AG08396 (cell line): ENCODE measurements at places on chromosomes 5 and 9.

DNA sequence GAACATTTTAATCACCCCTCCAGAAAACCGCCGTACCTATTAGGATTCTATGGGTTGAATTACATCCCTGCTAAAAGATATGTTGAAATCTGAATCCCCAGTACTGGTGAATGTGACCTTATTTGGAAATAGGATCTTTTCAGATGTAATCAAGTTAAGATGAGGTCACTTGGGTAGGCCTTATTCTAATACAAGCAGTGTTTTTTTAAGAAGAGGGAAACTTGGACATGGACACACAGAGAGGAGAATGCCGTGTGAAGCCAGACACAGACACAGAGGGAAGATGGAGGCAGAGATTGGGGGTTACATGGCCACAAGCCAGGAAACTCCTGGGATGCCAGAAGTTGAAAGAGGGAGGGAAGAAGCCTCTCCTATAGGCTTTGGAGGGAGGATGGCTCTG, 183.5 kb downstream of the GNA14 start:
- DNase-seq, result no peak

GRCh38 chr5:119273391-119273839, 82.4 kb upstream of the TNFAIP8 start:
- DNase-seq, result no peak

- DNase-seq, result peak; percentile 85
Observed at GRCh38 chr5:177491429-177491945, 5.9 kb downstream of the PDLIM7 start.

DNA sequence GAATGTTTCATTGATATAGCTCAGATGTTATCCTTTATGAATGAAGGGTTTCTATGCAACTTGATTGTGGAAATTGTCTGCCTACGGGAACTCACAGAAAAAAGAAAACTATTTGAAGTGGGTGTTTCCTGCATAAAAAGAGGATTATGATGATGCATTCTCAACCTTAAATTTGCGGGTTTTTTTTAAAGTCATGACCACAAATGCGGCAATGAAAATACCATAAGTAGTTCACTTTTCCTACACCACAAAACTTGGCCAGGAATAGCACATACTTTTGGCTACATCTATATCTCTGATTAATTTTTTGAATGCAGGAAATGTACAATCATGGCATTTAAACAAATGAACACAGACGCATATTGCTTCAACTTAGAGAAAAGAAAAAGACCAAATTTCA, 754.7 kb downstream of the DTWD2 start:
- DNase-seq, result no peak

DNA sequence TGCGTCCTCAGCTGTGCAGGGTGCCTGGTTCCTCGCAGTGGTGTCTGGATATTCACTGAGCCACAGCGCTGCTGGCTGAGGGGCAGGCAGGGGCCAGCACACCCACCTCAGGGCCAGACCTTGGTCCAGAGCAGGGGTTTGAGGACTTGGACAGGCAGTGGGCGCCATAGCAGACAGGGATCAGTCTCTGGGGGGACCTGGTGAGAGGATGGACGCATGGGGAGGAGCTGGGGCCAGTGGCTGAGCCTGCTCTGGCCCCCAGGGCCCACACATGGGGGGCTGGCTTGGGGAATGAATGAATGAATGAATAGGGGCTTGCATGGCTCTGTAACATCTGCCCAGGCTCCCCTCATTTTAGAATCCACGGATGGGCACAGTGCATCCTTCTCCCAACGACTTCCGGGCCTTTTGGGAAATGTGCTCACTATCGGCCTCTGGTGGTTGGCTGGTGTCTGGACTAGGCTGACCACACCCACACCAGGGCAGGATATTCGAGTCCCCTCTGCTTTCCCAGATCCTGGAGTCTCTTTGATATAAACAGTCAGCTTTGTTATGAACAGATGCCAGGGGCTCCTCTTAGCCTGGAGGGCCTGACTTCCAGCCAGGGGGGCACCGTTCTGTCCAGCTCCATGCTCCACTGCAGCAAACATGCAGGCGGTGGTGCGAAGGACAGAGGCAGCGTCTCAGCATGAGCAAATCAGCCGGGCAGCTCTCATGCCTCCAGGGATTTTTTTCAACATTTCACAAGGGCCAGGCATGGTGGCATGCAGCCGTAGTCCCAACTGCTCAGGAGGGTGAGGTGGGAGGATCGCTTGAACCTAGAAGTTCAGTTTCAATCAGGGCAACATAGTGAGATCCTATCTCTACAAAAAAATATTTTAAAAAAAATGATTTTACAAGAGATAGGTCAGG, 62.6 kb downstream of the NEK6 start:
- peak; percentile 91 for DNase-seq

DNA sequence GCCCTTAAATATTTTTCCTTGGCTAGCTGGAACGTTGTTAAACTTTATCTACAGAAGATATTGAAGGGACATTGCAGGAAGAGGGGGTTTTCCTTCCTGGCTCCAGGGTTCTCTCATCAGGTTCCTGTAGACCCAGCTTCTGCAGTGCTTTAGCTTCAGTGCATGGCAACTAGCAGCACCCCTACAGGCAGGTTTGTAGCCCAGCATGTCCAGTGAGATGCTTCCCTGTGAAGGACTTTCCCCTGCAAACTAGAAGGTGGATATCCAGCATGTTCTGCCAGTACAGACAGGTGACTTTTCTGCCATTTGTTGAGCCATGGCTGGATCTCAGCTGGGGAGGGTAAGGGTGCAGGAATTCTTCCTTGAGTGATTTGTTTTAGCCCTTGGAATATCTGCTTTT, 10.4 kb downstream of the CCL28 start:
- DNase-seq, result peak; percentile 52

DNA sequence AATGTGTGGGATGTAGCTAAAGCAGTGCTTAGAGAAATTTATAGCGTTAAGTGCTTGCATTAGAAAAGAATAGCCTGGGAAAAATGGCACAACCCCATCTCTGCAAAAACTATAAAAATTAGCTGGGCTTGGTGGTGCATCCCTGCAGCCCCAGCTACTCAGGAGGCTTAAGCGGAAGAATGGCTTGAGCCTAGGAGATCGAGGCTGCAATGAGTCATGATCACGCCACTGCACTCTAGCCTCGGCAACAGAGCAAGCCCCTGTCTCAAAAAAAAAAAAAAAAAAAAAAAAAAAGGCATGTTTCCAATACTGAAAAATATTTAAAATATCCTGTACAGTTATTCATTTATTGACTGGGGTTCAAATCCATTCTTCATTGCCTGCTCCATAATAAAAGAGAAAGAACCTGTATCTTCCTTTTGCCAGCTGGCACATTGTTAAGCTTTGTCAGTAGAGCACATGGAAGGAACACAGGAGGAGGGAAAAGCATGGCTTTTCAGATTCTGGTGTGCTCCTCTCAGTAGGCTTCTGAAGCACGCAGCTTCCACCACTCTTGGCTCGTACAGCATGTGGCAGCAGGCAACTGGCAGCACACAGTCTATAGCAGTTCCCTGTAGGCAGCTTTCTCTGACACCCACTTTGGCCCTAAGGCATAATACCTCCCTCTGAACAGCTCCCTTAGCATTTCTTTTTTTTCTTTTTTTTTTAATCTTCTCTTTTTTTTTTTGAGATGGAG, 73.5 kb downstream of the TRIM36 start:
- no peak for DNase-seq

DNA sequence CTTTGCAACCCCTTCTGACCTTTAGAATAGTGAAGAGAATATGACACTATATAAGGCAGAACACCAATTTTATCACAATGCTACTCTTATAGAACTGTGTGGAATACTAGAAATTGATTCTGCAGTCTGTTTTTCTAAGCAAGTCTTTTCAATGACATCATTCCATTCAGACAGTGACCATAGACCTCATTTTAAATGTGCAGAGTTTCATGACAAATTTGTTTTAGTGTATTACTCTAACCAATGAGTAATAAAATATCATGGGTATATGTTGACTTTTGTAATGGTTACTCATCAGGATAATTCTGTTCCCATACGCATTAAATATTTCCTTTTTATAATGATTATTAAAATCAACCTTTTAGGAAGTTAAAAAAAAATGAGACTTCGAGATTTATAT, 219.9 kb downstream of the COX7C start:
- no peak for DNase-seq

GRCh38 chr9:134182554-134183085, 18.3 kb upstream of the RNU6ATAC start:
- DNase-seq, result no peak

DNA sequence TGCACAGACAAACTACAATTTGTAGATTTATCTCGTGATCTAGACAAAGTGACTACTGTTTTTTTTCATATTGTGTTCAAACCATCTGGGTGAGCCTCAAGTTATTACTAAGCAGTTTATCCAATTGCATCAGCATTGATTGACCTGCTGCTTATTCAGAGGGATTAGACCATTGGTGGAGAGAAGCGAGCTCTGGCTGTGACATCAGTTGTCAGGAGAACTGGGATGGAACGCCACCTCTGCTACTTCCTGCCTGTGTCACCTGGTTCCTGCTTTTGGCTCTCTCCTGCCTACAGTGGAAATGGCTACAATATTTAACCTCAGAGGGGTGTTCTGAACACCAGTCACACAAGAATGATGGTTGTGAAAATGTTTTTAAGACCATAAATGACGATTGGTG, 12.1 kb downstream of the NR4A3 start:
- no peak for DNase-seq

DNA sequence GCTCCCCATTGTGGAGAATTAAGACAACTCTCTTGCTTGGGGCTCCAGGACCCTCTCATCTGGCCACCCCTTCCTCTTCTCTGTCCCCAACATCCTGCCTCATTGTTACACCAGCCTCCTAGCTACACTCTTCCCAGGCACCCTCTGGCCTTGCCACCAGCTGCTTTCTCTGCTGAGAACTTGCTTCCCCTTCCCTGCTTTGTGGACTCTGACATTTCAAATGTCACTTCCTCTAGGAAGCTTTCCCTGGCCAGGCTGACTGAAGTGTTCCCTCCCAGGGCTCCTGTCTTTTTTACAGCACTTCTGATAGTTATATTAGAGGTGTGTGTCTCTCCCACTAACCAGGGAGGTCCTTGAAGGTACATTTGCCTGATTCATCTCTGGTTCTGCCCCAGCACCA, 194.0 kb upstream of the KLF4 start:
- no peak for DNase-seq

- DNase-seq, result peak; percentile 41
Observed at GRCh38 chr5:142253938-142254337, 70.9 kb downstream of the SPRY4 start.

DNA sequence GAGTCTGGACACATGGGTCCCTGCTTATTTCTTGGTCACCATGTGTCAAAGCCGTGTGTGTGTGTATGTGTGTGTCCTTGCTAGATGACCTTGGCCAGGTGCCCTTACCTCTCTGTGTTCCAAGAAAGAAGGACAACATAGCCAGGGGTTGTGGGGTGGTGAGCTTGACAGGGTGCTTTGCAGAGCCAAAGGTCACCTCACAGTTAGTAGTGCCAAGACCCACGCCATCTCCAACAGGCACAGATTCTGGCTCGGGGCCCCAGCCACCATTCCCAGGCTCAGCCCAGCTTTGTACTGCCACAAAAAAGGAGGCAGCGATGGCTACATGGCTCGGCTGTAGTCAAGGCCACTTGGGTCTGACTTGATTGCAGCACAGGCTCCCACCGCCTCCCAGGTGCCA, 39.5 kb downstream of the CXXC5 start:
- DNase-seq, result no peak

DNA sequence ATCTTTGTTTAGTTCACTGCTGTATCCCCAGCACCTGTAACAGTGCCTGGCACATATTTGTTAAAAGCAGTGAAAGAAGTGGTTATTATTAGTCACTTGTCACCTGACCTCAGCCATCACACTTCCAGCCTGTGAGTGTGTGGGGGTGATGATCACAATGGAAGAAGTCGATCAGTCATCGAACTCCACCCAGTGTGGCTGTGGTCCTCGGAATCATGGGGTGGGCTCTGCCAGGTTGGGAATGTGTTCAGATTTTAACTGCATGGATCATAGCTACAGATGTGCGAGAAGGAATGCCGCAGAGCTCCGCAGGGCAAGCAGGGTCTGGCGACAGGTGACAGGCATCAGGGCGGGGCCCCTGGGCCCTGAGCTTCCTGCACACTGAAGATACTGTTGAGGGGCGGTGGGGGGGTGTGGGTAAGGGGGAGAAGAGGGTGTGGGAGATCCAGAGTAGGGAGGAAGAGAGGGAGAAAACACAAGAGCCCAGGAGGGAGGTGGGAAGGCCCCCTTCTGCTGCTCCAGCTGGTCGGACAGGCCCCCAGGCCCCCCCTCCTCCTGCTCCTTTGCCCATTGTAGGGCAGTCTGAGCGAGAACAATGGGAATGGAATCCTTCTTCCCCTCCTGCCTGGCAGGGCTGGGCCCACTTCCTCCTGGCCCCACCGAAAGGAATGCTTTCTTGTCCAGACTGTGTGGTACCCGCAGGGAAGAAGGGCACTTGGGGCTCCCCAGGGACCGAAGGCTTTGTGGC, 89.6 kb downstream of the SPRY4 start:
- no peak for DNase-seq

GRCh38 chr5:142248853-142249462, 75.9 kb downstream of the SPRY4 start:
- peak; percentile 46 for DNase-seq

DNA sequence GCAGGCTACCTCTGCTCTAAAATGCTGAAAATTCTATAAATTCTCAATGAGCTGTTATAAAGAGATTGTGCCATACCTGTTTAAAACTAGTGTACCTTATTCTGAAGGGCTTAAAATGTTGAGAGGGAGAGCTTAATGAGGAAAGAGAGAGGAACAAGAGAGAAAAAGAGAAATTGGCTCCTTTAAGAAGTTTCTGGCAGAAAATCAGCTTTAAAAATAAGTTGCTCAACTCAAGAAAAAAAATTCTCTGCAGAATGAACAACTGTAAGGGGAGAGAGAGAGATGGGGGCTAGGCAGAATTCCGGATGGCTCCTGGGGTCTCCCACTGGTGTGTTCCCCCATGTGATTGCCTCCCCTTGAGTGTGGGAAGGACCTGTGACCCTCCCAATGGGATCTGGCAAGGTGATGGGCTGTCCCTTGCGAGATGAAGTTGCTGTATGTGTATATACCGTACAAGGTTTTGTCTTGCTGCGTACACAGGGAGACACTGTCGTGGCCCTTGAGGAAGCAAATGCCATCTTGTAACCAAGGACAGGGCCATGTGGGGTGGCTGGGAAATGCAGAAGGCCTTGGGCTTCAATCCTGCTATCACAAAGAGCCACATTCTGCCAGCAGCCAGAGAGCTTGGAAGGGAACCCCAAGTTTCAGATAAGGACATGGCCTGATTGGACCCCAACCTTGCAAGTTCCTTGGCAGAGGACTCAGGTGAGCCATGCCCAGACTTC, 64.3 kb upstream of the S1PR3 start:
- DNase-seq, result no peak

GRCh38 chr5:68710514-68710913, 383.3 kb upstream of the SLC30A5 start:
- DNase-seq, result no peak
